AG09309 (cell line): ENCODE measurements at places on chromosomes 3 and 15.

- DNase-seq: no peak
These were observed 26.7 kb downstream of the ISL2 start for GRCh38 chr15:76363251-76363650.

GRCh38 chr3:82462977-82463376 lies 701.5 kb upstream of the GBE1 start:
- no peak for DNase-seq

GRCh38 chr3:4525560-4526223 lies 32.5 kb downstream of the ITPR1 start:
- DNase-seq: no peak

GRCh38 chr15:60118146-60118545 lies 114.0 kb downstream of the FOXB1 start:
- no peak for DNase-seq

DNA sequence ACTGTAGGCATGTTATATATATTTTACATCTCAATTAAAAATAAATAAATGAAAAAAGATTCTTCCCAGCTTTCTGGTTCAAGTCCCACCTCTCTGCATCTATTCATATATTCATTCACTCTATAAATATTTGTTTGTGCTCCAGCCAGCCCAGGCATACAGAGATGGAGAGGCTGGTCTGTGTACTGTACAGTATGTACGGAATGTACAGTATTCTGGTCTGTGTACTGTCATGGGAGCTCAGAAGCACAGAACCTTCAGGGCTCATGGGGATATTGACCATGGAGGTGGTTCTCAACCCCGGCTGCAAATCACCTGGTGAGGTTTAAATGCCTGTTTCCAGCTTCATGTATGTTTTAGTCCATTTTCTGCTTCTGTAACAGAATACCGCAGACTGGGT lies 13.8 kb downstream of the CORO2B start:
- no peak for DNase-seq

DNA sequence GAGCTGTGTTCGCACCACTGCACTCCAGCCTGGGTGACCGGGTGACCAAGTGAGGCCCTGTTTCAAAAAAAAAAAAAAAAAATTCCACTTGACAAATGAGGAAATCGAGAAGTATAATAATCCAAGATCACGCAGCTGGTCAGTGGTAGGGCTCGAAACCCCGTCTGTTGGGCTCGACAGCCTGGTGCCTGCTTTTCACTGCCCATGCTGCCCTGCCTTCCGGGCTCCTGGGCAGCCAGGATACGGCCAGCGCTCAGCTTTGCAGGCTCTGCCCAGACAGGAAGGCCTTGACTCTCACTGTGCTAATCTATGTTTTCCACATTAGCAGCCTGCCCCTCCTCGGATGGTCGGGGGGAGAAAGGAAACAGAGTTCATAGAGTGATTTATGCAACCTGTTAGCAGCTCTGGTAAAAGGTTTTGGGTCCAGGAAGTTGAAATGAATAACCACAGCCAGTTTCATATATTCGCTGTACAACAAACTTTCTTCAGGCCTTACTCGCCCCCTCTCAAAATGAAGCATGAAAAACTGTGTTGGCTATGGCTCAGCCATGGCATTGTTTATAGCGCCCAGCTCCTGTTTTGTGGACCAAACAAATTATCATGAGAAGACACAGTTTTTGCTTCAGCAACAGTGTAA lies 108.8 kb downstream of the XXYLT1 start:
- no peak for DNase-seq

- DNase-seq: no peak
These were observed 86.4 kb downstream of the LRTM1 start for GRCh38 chr3:54841471-54841870.
